ENCODE measurements at places on chromosomes 11 and 22.

- no peak for DNase-seq
These were observed 51.6 kb upstream of the SYN3 start for GRCh38 chr22:33109514-33110430.

GRCh38 chr22:44439356-44440223 lies 58.4 kb downstream of the RTL6 start:
- DNase-seq = no peak

- DNase-seq = no peak
These were observed 368.2 kb upstream of the CADM1 start for GRCh38 chr11:115872416-115872815.

DNA sequence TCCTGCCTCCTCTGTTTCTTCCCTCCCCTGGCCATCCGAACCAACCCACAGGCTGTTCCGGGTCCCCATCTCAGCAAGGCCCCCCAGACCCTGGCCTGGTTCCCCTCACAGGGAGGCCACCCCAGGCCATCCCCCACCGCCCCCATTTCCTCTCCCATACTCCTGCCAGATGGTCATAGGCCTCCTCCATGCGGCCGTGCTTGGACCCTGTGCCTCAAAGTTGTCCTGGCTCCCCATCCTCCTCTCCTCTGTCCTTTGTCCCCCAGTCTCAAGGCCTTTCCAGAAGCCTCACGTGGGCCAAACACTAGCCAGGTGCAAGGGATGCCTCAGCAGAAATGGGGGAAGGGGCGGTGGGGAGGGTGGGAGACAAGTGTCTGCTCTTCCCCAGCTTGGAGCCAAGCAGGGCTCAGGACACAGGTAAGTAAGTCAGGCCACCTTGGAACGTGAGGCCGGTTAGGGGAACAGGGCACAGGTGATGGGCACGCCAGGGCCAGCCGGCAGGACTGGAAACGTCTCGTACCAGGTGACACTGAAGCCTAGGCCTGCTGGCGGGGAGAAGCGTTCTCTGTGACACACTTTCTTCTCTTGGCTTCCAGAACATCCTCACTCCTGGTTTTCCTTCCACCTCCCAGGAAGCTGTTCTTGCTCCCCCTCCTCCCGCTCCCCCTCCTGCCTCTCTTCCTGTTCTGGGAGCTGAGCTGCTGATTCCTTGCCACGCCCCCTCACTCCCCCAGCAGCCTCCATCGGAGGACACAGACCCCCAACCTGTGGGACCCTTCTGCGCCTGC lies 31.5 kb upstream of the SLC22A12 start:
- DNase-seq = no peak

DNA sequence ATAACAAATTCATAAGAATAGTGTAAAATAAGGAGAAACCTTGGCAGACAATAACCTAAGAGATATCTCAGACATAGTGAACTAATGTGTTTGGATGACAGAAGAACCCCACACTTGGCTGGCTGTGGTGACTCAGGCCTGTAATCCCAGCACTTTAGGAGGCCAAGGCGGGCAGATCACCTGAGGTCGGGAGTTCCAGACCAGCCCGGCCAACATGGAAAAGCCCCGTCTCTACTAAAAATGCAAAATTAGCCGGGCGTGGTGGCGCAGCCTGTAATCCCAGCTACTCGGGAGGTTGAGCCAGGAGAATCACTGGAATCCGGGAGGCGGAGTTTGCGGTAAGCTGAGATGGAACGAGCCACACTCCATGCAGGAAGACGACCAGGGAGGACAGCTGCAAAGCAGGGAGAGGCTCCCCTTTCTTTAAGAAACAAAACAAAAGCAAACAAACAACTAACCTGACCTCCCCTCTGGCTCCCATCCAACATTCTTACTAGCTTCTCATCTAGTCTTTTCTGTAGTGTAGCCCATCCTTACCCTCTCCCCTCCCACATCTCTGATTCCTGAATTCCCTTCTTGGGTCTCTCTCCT lies 84.2 kb downstream of the ZNF280B start:
- no peak for DNase-seq

DNA sequence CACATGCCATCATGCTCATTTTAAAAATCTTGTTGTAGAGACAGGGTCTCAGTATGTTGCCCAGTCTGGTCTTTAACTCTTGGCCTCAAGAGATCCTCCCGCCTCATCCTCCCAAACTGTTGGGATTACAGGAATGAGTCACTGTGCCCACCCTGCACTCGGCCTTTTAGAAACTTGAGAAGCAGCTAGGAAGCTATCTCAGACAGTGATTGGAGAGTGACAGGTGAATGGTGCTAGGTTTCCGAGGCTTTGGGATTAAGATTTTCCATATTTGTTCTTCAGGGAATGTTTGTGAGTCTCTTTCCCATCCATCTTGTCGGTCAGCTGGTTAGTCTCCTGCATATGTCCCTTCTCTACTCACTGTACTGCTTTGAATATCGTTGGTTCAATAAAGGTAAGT lies 10.5 kb downstream of the EI24 start:
- DNase-seq = no peak

- no peak for DNase-seq
These were observed 4.1 kb downstream of the MIF start for GRCh38 chr22:23898006-23898974.

DNA sequence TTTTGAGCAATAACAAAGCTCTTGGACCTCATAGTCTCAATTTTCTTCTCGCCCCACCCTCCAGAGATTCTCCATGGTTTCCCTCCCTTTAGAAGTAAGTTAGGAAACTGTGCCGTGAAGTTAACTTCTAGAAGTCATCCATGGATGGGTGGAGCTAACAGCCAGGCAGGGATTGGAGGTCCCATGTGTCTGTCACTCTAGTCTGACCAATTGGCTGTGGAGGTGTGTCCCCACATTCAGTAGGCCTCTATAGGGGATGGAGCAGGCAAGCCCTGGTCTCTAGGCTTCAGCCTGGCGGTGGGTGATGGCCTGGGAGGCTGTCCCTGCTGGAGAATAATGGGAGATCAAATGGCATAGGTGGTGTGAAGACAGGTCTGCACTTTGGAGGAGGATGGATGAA lies 50.7 kb downstream of the TP53I11 start:
- DNase-seq = no peak

DNA sequence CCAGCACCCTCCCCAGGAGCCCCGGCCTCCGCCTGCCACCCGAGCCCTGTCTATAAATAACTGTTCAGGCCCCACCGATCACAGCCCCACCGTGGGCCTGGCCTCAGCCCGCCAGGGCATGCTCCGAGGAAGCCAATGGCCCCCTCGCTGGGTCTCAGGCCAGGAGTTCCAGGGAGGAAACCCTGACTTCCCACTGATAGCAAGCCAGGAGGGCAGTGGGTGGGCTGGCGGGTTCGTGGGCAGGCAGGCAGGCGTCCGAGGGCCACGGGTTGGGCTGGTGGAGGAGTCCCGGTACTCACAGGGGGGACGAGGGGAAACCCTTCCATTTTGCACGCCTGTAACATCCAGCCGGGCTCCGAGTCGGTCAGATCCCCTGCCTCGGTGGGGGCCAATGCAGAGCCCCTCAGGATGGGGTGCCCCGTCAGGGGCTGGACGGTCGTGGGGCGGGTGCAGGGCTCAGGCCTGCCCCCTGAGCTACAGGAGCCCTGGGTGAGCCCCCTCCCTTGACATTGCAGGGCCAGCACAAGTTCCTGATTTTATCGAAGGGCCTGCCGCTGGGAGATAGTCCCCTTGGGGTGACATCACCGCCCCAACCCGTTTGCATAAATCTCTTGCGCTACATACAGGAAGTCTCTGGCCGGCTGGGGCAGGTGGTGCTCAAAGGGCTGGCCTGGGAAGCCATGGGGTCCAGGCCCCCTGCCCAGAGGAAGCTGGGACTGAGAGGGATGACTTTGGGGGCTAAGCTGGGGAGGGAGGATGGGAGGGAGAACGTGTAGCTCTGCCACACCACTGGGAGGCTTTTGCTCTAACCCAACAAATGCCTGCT lies at the start of gene SPI1:
Gene SPI1, minus strand, starts transcription at position 538 of the 826 bp plus-strand sequence. Its CDS starts 194 bp downstream, at position 344.
- DNase-seq = no peak

DNA sequence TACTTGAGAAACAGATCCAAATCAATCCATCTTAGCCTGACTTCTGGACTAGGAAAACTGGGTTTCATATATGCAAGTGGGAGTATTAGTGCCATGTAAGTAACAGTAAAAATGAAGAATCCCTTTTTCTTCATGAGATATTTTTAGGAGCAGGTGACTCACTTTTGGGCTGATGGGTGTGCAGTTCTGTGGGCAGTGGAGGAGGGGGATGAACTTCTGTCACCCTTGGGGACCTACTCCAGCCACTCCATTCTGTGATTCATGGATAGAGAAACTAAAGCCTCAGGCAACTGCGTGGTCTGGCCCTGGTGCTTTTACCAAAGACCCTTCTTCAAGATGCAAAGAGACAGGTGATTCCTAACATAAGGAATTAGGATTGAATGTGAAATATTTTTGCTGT lies 208.6 kb upstream of the NARS2 start:
- DNase-seq = no peak

GRCh38 chr22:23059284-23059948 lies 10.9 kb upstream of the GNAZ start:
- no peak for DNase-seq

DNA sequence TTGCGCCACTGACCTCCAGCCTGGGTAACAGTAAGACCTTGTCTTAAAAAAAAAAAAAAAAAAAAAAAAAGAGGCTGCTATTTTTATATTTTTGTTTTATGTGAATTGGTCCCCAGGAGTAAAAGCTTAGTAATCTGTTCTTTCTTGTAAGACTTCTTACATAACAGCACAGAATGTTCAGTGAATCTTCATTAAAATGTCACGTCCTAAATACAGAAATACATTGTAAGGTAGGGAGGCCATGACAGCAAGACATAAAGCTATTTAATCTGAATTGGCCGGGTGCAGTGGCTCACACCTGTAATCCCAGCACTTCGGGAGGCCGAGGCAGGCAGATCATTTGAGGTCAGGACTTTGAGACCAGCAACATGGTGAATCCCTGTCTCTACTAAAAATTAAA lies 64.2 kb downstream of the BID start:
- no peak for DNase-seq

DNA sequence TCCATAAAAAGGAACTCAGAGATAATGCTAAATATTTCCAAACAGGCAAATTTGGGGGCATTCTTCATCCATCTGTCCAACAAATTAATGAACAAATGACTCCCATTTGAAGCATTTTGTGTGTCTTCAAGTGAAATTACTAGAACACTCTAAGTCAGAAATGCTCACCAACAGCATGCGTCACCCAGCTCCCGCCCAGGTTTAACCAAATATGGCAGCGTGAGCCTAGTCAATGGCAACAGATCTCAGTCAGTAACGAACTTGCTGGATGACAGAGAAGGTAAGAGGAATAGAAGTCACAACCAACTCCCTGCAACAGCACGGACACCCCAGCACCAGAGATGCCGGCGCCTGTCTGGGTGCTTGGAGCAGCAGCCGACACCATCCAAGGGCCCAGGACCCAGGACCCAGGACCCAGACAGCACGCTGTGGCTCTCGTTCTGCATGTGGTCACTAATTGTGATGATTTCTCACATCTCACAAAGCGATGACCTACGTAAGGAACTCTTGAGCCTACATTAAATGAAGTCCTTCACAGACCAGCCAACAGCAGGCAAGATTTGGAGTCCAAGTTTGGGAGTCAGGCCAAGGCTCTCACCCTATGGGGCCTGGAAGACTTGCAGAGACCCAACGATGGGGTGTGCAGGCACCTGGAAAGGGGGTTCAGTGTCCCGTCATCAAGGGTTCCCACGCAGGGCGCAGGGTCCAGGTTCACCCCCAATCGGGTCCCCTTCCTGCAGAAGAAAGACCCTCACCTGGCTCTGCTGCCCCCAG lies 556.9 kb downstream of the BRD1 start:
- DNase-seq = no peak

DNA sequence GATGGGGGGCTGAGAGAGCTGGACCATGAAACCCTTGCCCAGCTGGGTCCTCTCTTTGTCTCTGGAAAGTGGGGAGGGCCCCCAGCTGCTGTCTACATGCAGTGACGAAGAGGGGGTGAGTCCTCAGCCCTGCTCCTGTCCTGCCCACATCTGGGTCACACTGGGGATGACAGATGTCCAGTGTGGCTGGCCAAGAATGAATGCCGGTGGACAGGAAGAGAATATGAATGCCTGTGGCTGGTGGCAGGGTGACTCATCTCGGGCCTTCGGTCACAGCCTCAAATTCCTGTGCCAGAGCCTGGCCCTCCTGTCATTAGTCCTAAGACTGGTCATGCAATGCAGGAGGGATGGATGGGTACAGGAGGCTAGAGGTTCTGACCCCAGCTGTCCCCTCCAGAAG lies 2.2 kb upstream of the PNPLA3 start:
- no peak for DNase-seq

GRCh38 chr11:7900686-7901085 lies 30.4 kb downstream of the OR10A6 start:
- DNase-seq = no peak

DNA sequence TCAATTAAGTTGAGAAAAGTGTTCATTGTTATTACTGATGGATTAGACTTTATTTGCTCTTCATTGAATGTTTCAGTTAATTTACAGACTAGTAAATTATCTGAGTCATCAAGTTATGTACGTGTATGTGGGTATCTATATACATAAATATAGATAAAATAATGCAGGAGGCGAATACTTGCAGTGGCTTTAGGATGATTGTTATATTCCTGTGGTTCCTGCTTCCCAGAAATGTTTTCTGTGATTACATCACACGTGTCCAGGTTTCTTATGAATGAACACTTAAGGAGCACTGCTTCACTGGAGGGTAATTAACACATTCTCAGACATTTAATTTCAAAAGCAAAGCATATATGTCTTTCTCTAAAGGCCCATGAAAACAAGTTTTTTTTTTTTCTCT lies 28.4 kb downstream of the YAP1 start:
- no peak for DNase-seq

DNA sequence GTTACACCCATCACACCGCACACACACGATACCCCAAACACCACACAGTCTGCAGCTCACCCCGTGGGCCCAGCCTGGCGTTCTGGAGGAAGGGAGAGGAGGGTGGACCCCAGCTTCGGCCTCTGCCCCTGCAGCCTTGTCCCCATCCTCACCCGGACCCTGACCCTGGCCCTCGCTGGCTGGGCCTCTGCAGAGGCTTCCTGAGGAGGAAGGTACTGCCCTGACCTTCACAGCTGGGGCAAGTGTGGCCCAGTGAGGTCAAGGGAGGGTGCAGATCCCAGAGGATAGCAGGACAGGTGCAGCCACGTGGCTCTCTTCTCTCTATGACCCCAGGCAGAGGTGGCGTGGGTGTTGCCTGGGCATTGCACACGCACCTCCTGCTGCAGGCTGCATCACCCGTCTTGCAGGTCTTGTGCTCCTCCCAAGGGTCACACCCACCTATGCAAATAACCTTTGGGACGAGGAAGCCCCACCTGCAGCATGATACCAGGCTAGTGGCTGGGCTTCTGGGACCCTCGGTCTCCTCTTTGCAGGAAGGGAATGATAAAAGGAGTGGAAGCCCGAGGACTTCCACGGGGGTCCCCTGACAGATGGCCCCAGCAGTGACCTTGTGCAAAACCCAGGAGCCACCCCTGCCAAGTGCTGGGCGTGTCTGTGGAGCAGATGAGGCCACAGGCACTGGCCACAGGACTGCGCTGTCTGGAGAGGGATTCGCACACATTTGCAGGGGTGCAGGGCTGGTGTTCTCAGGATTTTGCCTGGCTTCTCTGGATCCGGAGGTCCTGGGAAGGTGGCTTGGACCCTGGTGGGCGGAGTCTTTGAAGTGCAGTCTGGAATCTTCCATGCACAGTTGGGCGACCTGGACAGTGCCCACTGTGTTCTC lies 1241.5 kb downstream of the BRD1 start:
- no peak for DNase-seq
